D341Med (cell line): ENCODE measurements at places on chromosomes 5 and 9.

DNA sequence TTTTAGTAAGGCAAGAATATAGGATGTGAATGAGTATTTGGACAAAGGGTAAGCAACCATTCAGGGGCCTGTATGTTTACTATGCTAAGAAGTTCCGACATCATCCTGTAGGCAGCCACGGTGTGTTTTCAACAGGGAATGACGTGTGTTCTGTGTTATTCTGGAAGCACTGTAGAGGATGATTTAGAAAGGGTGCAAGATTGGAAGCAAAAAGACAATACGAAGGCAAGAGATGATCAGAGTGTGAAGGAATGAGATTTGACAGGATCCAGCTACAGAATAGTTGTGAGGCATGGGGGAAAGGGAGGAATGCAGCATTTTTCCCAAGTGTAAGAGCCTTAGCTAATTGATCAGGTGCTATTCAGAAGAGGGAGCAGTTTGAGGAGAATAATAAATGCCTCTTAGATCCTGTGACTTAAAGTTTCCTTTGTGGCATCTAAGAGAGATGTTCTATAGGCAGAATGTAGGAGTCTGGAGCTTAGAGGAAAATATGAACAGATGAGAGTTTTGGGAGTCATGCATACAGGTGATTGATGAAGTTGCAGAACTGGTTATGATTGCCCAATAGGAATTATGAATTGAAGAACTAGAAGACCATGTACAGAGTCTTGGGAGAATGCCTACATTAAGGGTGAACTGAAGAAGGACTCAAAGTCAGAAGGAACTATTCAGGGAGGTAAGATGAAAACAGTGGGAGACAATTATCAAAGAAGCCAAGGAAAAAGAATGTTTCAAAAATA is 2.5 kb downstream of the SMC5 start:
- DNase-seq, result no peak

GRCh38 chr9:18185196-18185595 is 288.8 kb upstream of the ADAMTSL1 start:
- no peak for DNase-seq

DNA sequence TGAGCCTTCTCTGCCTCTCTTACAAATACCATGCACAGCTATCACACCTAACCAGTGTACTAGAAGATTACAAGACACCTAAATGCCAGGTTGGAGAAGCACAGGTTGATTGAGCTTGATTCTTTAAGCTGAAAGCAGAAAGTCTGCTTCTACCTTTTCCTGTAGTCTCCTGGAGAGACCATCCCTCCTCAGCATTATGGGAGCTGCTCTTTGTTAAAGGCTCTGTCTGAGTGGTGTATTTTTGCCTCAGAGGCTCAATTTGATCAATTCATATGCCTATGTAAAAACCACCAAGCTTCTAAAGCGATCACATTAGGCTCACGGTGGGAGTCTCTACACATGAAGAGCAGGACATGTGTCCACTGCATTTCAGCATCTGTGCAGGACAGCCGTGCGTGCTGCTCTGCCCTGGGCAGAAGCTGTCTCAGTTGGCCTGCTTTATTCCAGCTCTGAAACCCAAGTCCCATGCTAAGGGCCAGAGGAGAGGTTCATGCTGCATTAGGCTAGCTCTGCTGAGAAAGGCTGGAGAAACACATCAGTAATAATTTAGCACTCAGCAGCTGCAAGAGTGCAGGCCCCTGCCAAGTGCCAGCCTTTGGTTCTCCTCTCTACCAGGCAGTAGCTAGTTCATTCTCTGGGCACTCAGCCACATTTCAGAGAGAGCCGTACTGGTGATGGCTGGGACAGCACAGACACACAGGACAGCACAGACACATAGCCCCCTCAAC is 41.7 kb downstream of the TMEM167A start:
- DNase-seq, result peak; percentile 26

DNA sequence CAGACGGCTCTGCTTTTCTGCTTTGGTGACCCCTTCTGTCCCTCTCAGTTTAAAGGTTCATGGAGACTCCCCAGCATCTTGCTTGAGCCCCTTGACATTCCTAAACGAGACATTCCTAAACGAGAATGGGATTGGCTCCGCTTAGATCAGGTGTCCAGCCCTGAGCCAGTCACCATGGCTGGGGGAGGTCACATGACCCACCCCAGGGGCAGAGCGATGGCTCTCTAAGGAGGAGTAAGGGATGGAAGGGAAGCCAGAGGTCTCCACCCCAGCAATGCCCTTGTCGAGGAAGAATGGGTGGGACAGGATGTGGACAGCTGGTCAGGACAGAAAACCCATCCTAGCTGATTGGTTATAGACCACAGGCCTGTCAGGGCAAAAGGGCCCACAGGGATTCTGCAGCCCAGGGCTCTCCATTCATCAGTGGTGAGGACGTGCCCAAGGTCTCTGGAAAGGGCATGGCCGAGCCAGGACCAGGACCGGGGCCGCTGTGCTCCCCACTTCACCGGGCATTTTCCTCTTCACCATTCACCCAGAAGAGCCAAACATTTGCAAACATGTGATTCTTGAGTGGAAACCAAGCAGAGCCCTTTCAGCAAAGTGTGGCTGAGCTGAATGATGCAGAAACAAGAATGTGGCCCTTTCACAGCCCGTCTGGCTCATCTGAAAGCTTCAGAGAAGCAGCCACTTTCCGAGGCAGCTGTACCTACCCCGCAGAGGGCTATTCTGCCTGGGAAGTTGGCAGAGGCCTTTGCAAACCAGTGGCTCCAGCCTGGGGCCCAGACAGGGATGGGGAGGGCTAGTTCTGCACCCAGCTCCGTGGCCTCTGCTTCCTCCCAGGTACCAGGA is 19.8 kb upstream of the AIF1L start:
- DNase-seq, result no peak

- no peak for DNase-seq
Measured at GRCh38 chr5:44821164-44821563, 12.4 kb downstream of the MRPS30 start.

DNA sequence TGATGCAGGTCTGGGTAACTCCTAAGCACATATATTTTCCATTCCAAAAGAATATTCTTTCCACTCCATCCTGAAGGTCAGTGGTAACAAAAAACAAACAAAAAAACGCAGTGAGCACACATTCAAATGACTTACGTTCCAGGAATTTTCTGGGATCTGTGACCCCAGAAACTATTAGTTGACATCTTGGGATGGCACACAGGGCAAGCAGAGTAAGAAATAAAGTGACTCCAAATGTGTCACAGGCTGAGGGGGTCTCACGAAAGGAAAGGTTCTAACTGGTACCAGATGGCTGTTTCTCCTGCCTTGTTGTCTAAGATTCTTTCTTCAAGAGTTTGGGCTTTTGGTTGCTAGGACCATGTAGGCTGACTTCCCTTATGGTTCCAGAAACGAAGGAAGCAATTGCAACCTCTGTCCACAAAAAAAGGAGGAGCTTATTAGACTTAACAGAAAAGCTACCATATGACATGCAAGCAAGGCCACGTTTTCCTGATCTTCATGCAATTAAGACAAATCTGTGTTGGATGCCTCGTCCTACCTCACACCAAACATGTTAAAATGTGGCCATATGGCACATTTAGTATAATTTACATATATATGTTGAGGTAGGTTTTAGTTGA is 32.7 kb downstream of the PTGS1 start:
- no peak for DNase-seq

DNA sequence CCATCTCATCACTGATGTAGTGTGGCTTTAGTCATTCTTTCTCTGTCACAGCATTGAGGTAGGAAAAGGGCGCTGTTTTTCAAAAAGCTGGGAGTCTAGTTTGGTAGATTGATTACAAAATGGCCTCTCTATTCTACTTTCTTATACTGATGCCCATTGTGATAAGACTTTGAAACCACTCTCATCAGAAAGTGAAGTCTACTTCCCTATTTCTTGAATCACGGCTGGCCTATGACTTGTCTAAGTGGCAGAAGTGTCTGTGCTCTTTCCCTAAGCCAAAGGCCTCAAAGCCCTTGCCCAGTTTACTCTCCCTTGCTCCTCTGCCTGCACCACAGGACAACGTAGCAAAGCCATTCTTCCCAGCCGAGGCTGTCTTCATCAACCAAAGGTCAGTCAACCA is 83.0 kb upstream of the IL33 start:
- DNase-seq, result no peak

DNA sequence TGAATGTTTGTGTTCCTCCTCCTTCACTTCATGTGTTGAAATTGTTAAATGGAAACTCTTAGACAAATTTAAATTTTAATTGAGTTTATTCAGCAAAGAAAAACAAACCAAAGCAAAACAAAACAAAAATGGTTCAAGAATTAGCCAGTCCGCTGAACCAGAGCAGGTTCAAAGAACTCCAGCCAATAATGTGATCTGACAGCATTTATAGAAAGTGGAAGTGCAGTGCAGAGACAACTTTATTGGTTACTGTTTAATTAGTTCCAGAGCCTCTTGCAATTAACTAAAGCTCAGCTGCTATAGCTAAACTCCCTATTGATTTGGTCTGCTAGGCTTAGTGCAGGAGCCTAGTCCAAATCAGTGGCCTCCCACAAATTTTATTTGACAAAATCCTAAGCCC is 132.9 kb downstream of the RNF180 start:
- DNase-seq, result no peak

DNA sequence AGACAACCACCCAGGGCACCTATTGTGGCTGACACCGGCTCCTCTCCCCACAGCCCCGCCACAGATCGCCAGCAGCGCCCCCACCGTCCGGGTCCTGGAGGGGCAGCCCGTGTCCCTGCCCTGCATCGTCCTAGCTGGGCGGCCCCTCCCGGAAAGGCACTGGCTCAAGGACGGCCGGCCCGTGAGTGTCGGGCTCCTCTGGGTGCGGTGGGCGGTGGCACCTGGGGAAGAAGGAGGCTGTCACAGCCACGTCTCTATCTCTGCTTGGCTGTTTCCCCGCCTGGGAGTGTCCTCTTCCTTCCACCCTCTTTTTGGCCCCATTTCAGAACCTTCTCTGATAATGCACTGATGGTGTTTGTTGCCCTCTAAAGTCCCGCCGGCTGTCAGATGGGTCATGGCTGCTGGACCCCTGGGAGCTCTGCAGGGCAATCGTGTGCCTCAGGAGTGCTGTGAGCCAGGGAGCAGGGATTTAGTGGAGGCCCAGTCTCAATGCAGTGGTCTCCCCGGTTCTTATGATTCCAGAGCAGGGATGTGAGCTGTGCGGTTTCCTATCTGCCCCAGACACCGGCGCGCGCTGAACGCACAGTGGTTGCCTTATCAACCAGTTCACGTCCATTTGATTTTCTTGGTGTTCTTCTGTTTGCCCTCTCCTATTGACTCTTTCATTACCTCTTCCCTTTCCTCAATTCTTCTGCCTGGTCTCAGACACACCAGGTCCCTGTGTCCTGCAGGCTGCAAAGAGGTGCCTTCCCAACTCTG is 55.3 kb downstream of the HMCN2 start:
- no peak for DNase-seq

DNA sequence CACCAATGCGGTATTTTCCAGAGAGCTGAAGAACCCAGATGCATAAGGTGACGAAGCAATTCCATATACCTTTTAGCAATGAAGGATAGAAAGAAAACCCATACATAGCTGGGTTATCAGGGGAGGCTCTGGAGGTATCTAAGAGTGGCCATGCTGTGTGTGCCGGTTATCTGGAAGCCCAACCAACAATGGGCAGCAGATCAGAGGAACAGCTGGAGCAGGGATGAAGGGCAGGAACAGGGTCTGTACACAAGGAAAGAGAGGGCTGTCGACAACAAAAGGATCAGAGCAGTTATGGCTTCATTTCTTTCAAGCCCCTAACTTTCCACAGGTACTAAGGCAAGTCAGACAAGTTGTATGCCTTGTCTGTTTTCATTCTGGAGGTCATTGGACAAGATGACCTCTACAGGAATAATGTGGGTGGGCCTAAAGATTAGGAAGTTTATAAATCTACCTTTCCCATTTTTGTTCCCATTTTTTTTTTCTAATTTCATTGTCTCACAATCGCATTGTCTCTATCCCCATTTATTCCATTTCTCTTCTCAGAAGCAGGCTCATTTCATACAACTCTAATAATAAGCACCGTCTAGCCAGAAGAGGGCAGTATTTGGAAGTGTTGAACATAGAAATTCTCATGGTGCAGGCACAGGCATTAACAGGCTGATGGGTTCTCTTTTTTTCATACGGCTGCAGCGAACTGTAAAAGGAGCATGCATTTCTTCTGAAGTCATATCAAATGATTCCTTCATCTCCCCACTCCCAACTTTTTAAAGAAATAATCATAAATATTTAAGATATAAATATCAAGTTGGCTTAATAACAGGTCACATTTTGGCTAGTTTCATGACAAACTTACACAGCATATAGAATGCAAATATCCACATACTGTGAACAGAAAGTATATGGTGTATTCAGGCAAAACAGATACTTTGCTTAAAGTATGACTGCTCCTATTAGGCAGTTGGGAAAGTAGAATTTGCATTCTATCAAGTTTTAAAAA is 63.5 kb downstream of the ZNF474 start:
- peak; percentile 60 for DNase-seq

- DNase-seq, result no peak
Measured at GRCh38 chr9:87119328-87119881, 172.1 kb upstream of the GAS1 start.

DNA sequence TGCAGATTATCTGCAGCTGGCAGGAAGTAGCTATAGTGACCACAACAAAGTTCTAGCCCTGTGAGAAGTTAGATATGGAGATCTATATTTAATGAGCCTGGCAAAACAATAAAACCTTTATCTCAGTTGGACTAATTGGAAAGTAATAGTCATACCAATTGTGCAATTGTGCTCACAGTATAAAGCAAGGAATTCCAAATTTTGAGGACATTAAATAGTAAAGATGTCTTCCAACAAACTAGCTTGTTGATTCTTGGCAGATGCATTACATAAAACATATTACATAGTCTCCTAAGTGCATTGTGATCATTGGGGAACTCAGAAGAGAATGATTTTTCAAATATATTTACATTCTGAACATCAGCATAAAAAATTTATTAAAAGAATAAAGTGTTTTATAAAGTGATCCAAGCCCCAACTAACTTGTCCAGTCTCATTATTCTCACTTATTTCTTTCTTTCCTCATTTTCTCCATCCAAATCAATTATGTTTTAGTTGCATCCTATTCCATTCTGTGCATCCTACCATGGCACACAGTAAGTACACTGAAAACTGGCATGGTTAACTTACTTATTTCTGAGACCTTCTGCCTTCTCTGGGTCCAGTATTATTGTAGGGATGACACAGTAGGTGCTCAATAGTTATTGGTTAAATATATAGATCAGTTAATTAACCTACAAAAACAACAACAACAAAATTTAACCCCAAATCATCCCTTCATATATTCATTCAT is 977.2 kb upstream of the NUDT12 start:
- no peak for DNase-seq

DNA sequence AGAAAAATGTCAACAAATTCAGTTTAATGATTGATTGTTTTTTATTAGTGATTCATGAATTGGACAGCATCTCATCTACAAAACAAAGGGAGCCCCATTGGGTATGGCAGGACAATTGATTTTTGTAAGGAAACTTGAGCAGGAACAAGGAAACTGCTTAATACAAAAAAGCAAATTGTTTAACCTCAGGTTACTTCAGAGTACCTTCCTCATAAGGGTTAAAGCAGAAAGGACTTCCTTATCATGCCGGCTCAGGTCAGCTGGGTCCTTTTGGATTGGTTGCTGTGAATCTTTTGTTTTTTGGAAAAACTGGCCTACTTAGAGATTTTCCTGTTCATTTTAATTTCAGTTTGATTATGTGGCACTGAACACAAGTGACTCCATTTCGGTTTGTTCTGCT is 211.8 kb downstream of the ARRDC3 start:
- no peak for DNase-seq
